Endothelial cell (in vitro differentiated cells): ENCODE measurements at places on chromosomes 3 and 15.

DNA sequence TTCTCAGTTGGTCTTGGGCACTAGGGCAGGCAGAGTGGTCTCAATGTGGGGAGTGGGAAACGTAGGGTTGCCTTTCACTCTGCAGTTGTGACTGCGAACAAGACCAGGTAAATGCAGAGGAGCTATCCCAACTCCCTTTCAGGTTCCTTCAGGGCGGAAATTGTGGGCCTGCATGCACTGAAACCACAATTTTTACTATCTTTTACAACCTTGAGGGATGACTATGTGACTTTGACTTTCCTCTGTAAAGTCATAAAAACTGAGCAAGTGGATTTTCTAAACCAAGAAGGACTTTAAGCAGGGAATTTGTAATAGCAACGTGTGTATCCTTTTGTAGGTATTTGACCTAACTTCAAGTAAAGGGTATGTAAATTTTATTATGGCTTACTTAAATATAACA, 171.4 kb upstream of the CADPS start:
- no peak for DNase-seq

DNA sequence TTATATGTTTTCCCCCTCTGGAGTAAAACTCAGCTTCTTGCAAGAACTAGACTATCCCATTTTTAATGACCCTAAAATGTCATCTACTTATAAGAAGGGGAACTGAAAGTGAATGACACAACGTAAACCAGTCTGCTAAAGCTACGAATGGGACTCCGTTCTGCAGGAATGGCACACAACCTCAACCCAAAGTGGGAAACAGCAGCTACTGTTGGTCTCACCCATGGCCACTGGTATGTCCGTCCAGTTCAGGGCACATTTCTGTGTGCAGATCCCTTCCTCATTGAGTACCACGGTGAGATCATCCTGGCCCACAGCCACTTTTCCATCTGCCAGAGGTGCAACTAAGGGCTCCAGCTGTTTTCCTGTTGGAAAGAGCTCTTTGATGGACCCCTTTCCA, 23.8 kb downstream of the VPS39 start:
- DNase-seq = no peak

DNA sequence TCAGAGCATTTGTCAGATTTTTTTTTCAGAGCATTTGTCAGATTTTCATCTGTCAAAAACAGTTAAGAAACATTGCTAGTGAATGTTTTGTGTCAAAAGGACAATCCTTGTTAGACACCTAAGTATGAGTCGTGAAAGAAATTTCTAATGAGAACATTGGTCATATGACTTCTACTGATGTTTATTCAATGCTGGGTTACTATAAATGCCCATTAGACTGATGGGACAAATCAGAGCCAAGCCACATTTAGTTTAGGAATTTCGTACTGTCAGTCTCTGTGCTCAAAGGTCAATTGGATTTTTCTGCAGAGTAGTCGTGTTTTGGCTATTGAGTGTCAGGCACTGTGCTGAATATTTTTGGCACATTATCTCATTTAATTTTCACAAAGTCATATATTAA, 31.6 kb downstream of the TSC22D2 start:
- no peak for DNase-seq

DNA sequence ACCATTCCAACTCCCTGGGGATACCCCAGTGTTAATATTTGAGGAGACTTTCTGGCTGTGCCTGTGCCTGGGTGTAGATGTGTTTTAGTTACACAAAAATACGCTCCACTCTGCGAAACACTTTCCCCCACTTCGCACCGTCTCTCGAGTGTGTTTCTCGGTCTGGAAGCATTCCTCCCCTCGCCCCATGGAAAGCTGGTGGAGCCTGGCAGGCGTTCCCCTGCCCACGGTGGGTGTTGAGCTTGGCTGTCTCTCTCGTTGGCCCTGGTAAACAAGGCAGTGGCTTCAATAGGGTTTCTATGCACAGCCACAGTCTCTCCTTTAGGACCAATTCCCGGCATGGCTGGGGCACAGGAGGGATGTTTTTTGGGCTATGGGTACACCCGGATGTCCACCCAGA, 19.3 kb downstream of the IQSEC1 start:
- DNase-seq = no peak

GRCh38 chr3:37901721-37902120, 40.0 kb downstream of the CTDSPL start:
- no peak for DNase-seq

GRCh38 chr3:128408693-128409623, 57.7 kb downstream of the DNAJB8 start:
- no peak for DNase-seq

DNA sequence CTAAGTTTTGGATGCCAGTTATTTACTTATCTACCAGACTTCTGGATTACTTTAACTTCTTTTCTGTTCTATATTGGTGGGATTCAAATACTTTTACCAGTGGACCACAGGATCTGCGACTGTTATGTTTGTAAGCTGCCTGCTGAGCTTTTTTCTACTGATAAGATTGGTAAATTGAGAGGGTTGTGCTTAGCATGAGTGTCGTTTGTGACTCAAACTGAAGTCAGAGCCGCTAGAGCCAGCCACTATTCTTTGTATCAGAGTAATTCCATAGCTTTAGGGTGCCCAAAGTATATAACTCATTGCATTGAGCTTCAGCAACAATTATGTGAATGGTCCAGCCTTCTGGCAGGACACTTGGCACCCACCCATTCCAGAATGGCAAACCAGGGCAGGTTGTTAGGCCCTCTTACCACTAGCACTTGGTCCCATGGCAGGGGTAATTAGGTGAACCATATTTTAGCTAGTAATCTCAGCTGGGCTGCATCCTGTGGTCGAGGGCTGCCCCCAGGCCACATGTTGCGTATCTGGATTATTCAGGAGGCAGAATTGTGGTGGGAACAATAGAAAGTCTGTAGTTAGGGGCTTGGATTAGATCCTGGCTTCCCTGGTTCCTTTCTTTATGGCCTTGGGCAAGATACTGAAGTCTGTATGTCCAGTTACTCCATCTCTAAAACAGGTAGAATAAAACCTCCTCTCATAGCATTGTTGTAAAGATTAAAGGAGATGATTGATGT, 6.0 kb downstream of the PLCL2 start:
- DNase-seq = no peak

DNA sequence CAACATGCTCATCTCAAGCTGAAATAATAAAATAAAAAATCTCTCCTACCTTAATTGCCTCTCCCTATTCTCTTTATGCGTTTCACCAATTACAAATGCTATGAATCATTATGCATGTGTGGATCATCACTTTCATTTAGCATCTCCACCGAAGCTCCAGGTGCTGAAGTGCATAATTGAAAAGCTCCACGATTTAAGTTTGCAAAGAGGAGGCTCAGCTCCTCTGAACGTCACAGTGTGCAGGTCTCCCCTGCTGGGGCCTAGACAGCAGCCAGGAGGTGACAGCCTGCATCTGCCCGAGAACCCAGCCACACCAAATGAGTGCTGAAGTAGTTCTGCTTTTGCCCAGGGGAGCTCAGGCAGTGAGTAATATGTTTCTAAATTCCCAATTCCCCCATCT, 60.5 kb upstream of the GLCE start:
- no peak for DNase-seq

DNA sequence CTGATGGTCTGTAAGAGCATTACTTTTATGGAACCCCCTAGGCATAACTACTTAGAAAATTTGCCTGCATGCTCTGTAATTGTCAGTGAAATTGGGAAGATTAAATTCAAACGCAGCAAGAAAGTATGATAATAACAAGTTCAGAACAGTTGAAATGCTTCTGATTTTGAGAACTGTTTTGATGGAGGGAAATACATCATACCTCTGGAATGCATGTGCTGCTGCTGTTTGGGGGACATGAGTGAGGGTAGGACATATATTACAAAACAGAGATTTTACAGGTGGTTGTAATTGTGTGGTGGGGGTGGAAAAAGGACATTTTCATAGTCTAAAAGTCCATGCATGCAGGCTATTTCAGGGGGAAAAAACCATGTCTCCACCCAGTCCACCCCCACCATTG, 135.0 kb upstream of the DPH6 start:
- no peak for DNase-seq

DNA sequence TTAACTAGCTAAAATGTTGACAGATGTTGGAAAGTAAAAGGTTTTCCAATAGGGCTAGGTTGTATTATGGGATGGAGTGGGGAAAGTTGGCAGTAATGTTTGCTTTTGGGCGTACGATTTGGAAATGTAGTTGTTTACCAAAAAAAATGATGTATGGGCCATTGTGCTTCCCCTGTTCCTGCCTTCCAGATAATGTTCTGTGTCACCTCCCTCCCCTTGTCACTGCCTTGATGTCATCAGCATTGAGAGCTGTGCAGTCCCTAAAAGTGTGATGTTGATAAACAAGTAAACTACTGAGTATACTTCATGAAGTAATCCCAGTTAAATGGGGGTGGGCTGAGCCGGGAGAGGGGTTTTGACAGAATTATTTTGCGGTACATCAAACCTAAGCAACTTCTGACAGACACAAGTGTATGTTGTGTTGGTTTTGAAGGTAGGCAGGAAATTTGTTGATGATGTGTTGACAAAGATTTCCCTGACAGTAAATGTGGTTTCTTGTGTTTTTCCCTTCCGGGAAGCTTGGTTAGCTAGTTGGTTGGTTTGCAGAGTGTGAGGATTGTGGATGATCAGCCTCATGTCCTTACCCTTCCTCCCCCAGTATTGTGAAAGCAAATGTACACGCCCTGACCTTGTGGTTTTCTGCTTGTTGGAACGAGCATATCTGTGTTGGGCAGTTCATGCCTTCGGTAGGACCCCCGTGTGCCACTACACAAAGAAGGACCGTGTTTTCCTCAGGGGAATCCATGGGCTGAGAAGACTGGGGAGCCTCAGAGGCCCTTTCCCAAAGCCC, 87.3 kb downstream of the PGPEP1L start:
- DNase-seq = no peak

DNA sequence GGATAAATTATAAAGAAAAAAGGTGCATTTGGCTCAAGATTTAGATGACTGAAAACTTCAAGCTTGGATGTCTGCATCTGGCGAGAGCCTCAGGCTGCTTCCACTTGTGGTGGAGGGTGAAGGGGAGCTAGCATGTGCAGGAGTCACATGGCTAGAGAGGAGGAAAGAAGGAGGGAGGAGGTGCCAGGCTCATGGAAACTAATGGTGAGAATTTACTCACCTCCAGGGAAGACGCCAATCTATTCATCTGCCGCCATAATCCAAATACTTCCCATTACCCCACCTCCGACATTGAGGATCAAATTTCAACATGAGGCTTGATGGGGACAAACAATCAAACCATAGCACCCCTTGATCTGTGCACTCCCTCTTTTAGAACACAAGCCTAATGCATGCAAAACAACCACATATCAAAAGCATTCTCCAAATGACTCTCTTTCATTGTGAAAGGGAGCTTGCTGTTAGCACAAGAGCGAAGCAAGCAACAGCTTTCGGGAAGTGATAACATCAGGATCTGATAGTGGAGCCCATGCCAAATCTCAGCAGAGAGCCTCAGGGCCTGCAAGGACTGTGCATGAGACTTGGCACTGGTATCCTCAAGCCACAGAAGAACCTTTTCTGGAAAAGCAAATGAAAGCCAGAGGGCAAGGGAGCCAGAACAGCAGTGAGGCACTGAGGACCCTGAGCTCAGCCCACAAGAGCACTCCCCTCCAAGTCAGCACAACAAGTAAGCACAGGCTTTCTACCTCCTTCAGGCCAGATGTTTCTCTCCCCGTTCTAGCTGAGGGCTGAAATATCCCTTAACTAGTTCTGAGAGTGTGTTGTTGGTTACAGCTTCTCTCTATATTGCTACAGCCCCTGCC, 50.2 kb upstream of the THBS1 start:
- no peak for DNase-seq

DNA sequence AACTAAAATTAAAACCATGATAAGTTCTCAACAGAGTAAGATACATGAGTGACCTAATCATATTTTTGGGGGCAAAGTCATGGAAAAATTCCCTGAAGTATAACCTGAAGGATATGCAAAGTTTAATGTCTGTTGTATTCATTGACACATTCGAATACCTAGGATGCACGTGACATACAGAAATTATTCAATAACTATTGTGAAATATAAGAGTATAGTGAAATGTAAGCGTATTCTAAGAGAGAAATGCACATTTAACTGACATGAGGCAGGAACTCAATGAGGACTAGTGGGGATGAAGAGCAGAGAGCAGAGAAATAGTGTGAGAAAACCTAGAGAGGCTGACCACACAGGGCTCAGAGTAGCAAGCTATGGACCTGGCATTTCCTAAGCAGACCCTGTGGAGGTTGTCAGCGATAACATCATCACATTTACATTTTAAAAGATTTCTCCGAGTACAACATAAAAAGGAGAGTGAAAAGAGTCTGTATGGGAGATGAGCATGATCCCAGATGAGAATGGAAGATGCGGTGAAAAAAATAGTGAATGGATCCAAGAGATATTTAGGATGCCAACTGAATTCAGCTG, 588.8 kb downstream of the MAGI1 start:
- no peak for DNase-seq

- no peak for DNase-seq
Observed at GRCh38 chr15:57035664-57036063, 117.2 kb downstream of the TCF12 start.
